ENCODE measurements at places on chromosomes 1 and 21. TPM values are rescaled to one million over a fixed set of nuclear protein-coding genes. Genes with fewer than 3 reads are reported as not detected.

Gene PDZK1
- 0.13 TPM for total RNA-seq

Gene EPHB2
- 0.13 TPM for total RNA-seq

Gene CIART
- total RNA-seq = 0.20 TPM

Gene FNDC10
- total RNA-seq = 0.46 TPM

Gene VHLL
- not detected for total RNA-seq

Gene PTPRC
- 426 TPM for total RNA-seq

Gene ICOSLG
- total RNA-seq = 40.9 TPM

Gene PRDM16
- total RNA-seq = not detected
